Stimulated activated CD4-positive, alpha-beta T cell treated with anti-CD3 and anti-CD28 coated beads, Interleukin-2, amount 100 ng/mL, for 24 hours (primary cell): ENCODE measurements at places on chromosomes 5 and 9.

GRCh38 chr9:137382444-137383080 is 40.4 kb downstream of the EXD3 start:
- no peak for DNase-seq

DNA sequence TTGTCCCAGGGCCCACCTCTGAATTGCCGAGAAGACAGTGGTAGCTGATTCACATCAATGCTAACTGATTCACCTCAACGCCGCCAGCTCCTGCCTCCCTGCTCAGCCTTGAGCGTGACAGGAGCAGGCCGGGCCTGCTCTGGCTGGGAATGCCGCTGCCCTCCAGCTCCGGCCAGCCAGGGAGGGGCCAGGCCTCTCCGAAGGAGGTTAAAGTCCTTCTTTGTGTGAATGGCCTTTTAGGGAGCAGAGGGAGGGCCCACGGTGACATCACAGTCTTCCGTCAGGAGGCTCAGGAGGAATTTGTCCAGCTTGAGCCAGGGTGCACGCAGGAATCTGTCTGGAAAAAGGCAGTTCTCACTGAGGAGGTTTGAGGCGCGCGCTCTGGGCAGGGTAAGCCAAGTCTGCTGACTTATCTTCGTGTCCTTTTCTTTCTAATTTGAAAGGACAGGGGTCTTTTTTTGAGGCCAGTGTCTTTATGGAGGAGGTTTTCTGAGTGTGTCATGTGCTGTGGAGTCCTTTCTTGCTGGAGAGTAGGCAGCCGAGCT is 82.7 kb downstream of the C9orf152 start:
- no peak for DNase-seq

- no peak for DNase-seq
These were observed 67.2 kb upstream of the IFNE start for GRCh38 chr9:21549251-21549765.

DNA sequence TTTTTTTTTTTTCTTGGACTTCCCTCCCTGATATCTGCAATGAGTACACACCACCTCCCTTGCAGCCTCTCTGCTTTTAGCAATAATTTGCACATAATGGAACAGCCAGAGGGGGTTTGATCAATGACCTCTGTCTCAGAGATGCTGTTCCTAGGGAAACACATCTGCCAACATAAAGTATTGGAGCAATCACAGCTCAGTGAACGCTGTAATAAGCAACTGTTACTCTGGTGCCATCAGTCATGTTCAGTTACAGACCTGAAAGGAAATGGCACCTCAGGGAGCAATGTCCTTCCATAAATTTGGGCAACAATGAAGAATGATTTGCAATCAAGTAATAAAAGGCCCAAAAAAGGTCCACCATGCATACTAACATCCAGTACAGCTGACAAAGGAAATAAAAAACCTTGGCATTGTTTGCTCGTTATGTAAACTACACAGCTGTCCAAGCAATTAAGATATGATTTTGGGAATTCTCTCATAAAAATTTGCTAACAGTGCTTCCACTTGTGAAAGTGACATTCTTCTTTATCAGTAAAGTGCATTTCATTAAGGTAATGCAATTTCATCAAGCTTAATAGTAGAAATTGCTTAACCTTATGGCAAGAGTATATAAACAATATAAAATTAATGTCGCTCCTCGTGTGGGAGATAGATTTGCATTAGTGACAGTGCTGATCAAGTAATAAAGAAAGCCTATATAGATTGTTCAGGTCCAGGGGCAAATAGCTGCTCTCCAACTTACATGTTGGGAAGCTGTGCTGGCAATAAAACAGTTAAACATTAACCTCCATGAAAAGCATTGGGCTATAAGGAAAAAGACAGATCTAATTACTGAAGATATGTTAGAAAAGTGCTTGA is 167.8 kb downstream of the RASEF start:
- DNase-seq: no peak

GRCh38 chr9:33288828-33289483 is 1.4 kb upstream of the NFX1 start:
- DNase-seq: no peak

DNA sequence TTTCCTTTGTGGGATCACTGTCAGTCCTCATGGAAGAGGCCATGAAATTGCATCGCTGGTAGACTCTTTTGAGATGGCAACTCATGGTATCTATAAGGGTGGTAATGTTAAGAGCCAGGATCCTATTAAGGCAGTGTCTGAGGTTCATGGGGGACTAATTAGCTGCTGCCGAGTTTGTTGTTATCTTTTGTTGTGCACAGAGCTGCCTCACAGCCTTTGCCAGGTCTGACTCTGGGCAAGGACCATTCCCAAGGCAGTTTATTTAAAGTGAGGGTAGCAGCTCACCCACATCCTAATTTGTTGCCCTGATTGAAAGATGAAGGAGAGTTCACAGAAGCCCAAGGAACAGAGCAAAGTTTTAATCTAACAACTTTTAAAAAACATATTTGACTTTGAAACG is 7.9 kb downstream of the SMARCA2 start:
- DNase-seq: no peak

GRCh38 chr9:70229026-70229425 is 29.8 kb upstream of the SMC5 start:
- no peak for DNase-seq

DNA sequence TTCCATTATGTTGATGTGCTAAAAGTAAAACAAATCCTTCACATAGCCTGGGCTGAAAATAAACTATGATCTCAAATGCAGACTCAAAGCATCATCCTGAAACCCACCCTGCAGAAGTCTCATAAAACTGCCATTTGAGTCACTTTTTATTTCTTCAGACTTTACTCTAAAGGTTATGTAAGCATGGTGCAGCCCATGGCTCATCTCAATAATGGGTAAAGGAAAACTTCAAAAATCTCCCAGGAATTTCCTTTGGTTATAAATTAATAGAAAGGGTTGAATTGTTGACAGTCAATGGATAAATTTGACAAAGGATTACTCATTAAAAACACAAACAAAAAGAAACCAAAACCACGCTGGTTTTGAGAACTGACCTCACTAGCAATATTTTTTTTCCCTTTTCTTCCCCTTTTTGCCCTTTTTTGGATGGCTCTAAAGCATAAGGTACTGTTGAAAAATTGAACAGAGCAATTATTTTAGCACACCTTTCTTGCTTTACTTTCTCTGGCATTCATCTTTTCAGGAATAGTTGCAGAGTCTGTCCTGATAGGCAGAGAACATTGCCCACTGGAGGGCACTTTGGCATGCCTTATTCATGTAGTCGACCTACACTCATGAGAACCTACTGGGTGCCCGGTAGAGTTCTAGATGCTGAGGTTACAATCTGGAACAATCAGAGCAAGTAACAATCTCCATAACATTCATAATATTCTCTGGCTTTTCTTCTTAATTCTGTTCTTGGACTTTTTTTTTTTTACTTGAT is 191.4 kb downstream of the TMEM167A start:
- DNase-seq: no peak

- no peak for DNase-seq
These were observed 41.8 kb upstream of the ROR2 start for GRCh38 chr9:91991721-91992341.

GRCh38 chr9:95505717-95506427 is 10.9 kb downstream of the PTCH1 start:
- no peak for DNase-seq

DNA sequence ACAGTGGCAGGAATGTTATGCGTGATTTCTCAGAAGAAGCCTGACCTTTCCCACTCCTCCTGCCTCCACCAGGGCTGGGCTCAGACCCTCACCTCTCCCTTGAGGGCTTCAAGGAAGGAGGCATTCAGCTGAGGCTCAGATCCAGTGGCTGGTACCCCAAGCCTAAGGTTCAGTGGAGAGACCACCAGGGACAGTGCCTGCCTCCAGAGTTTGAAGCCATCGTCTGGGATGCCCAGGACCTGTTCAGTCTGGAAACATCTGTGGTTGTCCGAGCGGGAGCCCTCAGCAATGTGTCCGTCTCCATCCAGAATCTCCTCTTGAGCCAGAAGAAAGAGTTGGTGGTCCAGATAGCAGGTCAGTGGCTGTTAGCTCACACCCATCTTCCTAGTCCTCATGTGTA is 9.9 kb downstream of the BTNL9 start:
- no peak for DNase-seq

DNA sequence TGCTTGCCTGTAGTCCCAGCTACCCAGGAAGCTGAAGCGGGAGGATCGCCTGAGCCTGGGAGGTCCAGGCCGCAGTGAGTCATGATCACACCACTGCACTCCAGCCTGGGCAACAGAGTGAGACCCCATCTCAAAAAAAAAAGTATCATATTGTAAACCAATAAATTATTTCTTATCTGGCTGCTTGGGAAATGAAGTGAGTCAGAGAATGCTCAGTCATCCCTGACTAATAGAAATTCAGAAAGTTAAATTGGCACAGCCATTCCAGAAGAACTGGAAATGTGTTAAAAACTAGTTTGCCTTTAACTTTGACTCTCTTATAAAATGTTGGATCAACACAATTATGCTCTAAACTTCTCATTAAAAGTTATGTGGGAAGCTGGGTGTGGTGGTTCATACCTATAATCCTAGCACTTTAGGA is 9.8 kb upstream of the GNE start:
- no peak for DNase-seq

DNA sequence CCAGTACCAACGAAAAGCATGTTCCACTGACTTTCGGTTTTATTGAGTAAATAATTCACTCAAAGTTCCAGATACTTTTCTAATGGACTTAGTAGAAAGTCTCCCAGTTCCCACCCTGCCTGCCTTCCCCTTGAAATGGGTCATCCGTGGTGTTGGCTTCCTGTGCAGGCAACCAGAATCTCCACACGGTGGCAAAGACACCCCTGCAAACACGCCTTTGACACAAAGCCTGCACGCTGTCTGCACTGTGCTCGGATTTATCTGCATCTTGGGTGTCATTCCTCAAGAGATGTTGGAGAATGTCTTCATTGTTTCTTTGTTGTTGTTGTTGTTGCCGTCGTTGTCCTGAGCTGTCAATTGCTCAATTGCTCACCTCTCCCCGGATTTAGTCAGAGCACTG is 150.0 kb upstream of the IRX2 start:
- no peak for DNase-seq

- no peak for DNase-seq
These were observed 68.8 kb downstream of the NTRK2 start for GRCh38 chr9:84738353-84738752.

- DNase-seq: no peak
These were observed 246.9 kb downstream of the CYLC2 start for GRCh38 chr9:103242025-103242424.

GRCh38 chr5:54595721-54596120 is 78.2 kb downstream of the SNX18 start:
- no peak for DNase-seq

GRCh38 chr9:123586275-123586674 is 230.3 kb downstream of the CRB2 start:
- DNase-seq: no peak

GRCh38 chr5:173248481-173248880 is 13.5 kb upstream of the NKX2-5 start:
- no peak for DNase-seq

- DNase-seq: no peak
These were observed 67.3 kb downstream of the DOCK8 start for GRCh38 chr9:281741-282645.

- no peak for DNase-seq
These were observed 277.2 kb upstream of the NR4A3 start for GRCh38 chr9:99544526-99544925.

DNA sequence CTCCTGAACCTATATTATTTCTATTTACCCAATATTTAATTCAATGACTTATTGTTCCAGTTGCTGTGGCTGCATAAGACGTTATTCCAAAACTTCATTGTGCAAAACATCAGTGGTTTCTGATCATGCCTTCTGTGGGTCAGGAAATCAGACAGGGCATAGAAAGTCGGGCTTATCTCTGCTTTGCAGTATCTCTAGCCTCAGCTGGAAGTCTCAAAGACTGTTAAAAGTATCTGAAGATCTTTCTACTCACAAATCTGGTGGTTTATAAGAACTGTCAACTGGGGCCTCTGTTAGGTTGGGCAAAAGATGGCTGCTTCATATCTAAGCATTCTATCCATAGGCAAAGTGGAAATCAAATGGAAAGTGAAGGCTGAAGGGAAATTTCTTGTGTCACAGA is 687.7 kb upstream of the ARRDC3 start:
- no peak for DNase-seq

- no peak for DNase-seq
These were observed 78.7 kb upstream of the IRX4 start for GRCh38 chr5:1961304-1961946.
